H1 (cell line): ENCODE measurements at places on chromosomes 3 and 15.

DNA sequence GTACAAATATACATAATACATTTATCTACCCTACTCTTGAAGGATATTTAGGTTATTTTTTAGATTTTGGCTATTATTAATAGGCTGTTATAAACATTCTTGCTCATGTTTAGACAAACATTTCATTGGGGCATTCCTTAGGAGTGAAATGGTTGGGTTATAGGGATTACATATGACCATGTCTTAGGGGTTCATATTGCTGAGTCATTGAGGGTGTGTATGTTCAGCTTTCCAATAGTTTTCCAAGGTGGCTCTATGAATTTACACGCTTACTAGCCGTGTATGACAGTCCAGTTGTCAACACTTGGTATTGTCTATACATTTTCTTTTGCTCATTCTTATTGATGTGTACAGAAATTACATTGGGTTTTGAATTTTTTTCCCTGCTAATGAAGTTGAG is 125.8 kb downstream of the OXSM start:
- DNase-seq: no peak
- H3K27ac ChIP-seq: no peak overlapping the region
- H3K27me3 ChIP-seq: no peaks in the 10 kb centered on the region
- no peak overlapping the region for H3K4me3 ChIP-seq
- no peaks in the 10 kb centered on the region for H3K36me3 ChIP-seq

GRCh38 chr3:51980253-51980652 is 3.1 kb upstream of the ACY1 start:
- H3K4me3 ChIP-seq: no peak overlapping the region
- no peak for DNase-seq
- no peak overlapping the region for H3K27ac ChIP-seq
- peaks cover 14% of the 10 kb centered on the region for H3K4me1 ChIP-seq

GRCh38 chr15:68792901-68793766 is 27.6 kb downstream of the ANP32A start:
- no peak overlapping the region for H3K4me3 ChIP-seq
- DNase-seq: no peak
- H3K36me3 ChIP-seq: no peaks in the 10 kb centered on the region; the same call in 1 of the 2 replicates
- peaks cover 41% of the 10 kb centered on the region for H3K4me1 ChIP-seq

GRCh38 chr15:88624156-88624970 is 3.2 kb downstream of the AEN start:
- no peaks in the 10 kb centered on the region for H3K27me3 ChIP-seq
- no peak overlapping the region for H3K4me3 ChIP-seq
- peaks cover 43% of the 10 kb centered on the region for H3K36me3 ChIP-seq
- no peak overlapping the region for H3K27ac ChIP-seq
- DNase-seq: no peak

DNA sequence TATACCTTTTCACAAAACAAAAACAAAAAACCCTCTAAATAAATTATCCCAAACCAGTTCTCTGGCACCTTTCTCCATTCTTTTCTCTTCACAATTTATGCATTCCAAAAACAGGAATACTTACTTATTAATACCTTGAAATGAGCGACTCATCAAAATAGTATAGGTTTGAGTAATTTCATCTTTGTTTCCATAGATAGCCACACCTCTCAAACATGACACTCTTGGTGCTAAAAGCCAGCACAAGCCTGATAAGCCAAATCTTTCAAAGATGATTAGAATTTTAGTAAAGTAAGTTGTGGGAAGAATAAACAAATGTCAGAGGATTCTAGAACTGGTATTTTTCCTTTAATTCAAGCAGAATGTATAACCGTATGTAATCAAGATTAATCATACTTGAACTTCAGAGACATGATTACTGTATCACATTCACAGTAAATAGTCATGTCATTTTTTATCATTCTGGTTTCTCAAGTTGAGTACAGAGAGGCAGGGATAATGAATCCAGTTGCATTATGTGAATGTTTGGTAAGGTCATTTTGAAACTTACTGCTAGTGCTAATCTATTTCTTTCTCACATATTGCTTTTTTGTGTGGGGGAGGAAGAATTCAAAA is 12.1 kb upstream of the WDR5B start:
- no peak overlapping the region for H3K4me3 ChIP-seq
- H3K4me1 ChIP-seq: no peaks in the 10 kb centered on the region
- H3K27ac ChIP-seq: no peak overlapping the region
- peaks cover 4% of the 10 kb centered on the region for H3K36me3 ChIP-seq

GRCh38 chr3:180980611-180981010 is 8.9 kb downstream of the DNAJC19 start:
- H3K27me3 ChIP-seq: no peaks in the 10 kb centered on the region
- H3K4me3 ChIP-seq: no peak overlapping the region
- no peak for DNase-seq
- no peak overlapping the region for H3K27ac ChIP-seq
- H3K36me3 ChIP-seq: peaks cover 2% of the 10 kb centered on the region; the same call in 1 of the 2 replicates
- 0 out of 2 replicates have a peak, but pooled peaks cover 2% of the 10 kb centered on the region for H3K4me1 ChIP-seq

DNA sequence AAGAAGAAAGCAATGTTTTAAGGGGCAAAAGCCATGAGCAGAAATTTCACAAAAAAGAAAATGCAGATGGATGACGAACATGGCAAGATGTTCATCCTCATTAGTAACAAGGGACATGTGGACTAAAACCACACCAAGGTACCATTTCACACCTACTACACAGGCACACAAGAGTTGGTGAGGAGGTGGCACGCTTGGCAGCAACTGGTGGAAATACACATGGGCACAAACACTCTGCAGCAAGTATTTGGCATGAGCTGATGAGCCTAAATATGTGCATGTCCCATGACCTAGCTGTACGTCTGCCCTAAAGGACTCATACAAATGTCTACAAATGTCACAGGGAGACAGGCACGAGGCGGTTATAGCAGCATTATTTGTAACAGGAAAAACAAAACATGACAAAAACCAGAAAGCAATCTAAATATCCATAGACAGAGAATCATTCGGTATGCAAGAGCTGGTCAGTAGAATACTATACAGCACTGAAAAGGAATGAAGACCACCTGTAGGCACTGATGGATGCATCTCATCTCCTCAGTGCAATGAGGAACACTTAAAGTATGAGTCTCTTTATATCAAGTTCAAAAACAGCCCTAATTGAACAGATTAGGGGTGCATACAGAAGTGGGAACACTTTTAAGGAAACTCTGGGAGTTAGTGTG is 11.5 kb upstream of the FBLN2 start:
- no peaks in the 10 kb centered on the region for H3K36me3 ChIP-seq
- DNase-seq: no peak
- peaks cover 2% of the 10 kb centered on the region; the same call in 1 of the 2 replicates for H3K4me1 ChIP-seq
- no peak overlapping the region for H3K27ac ChIP-seq
- H3K4me3 ChIP-seq: no peak overlapping the region

- no peaks in the 10 kb centered on the region for H3K27me3 ChIP-seq
- no peak for DNase-seq
- H3K36me3 ChIP-seq: no peaks in the 10 kb centered on the region
- H3K4me1 ChIP-seq: peaks cover 13% of the 10 kb centered on the region
- H3K4me3 ChIP-seq: no peak overlapping the region
- no peak overlapping the region for H3K27ac ChIP-seq
These were observed 3.2 kb upstream of the BMF start for GRCh38 chr15:40111888-40112287.

DNA sequence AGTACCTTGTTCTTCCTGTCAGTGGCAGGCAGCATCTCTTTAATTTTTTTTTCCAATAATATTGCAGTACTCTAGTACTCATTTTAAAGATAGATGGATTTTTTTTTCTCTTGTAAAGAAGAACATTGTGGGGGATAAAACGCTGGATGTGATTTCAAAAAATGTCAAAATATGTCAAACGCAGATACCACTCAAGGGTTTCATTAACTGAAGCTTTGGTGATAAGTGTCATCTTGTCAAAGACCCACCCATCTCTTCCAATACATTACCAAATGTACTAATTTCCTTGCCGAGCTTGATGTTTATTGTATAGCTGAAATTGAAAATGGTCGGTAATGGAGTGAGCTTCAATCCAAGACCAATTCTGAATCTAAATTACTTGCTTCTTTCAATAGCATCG is 332.4 kb upstream of the SOX2 start:
- no peak overlapping the region for H3K27ac ChIP-seq
- H3K4me3 ChIP-seq: no peak overlapping the region
- H3K36me3 ChIP-seq: no peaks in the 10 kb centered on the region
- no peaks in the 10 kb centered on the region for H3K27me3 ChIP-seq
- peaks cover 9% of the 10 kb centered on the region; the same call in 1 of the 2 replicates for H3K4me1 ChIP-seq

DNA sequence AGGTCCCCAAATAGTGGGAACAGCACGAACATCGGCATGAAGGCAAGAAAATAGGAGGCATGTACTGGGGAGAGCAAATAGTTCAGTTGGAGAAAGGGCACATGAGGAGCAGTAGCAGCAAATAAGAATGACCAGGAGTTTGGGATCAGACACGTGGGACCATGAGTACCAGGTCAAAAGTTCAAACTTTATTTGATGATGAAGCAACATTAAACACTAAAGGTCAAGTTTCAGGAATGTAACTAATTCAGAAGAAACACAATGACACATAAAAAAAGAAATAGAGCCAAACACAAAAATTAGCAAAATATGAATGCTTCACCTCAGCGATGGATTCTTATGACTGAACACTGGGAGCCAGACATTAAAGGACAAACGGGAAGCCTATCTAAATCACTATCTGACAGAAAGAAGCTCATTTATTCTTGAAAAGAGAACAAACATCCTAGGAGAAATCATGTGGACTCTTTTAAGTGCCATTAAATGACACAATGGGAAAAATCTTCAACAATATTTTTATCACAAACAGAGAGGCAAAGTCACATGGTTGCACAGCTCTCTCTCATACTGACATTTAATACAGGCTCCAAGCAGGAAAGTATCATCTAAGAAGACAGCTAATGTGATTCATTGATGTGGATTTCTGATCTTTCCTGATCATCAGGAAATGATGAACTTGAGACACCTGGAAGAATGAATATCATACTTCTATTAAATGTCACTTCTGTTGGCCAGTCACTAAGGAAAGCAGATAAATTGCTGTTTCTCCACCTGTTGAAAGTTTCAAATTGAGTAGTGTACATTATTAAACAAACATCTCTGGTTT is 216.9 kb upstream of the THBS1 start:
- DNase-seq: no peak
- H3K4me1 ChIP-seq: no peaks in the 10 kb centered on the region
- H3K27ac ChIP-seq: no peak overlapping the region

- H3K36me3 ChIP-seq: no peaks in the 10 kb centered on the region
- H3K27me3 ChIP-seq: peaks cover 14% of the 10 kb centered on the region; the same call in 1 of the 2 replicates
- H3K27ac ChIP-seq: no peak overlapping the region
- no peak overlapping the region for H3K4me3 ChIP-seq
- DNase-seq: no peak
- H3K4me1 ChIP-seq: peaks cover 4% of the 10 kb centered on the region
These were observed 13.1 kb upstream of the USP3 start for GRCh38 chr15:63491116-63491827.

DNA sequence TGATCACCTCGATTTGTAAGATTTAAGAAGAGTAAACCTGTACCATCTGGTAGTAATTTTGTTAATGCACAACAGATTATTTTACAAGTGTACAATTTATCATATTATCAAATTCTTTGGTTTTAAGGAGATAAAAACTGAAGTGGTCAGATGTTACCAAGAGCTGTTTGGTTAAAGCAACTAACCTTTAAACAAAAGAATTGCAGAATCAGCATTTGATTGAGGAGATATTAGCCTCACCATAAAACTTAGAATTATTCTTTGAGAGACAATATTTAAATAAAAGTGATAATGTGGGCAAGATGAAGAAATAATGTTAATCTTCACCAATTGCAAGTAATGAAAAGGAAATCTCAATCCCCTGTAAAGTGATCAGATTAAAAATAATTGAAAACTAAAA is 1034.9 kb downstream of the ROBO1 start:
- H3K4me3 ChIP-seq: no peak overlapping the region
- H3K27ac ChIP-seq: no peak overlapping the region
- DNase-seq: no peak
- no peaks in the 10 kb centered on the region for H3K36me3 ChIP-seq
- H3K4me1 ChIP-seq: peaks cover 2% of the 10 kb centered on the region; the same call in 1 of the 2 replicates

DNA sequence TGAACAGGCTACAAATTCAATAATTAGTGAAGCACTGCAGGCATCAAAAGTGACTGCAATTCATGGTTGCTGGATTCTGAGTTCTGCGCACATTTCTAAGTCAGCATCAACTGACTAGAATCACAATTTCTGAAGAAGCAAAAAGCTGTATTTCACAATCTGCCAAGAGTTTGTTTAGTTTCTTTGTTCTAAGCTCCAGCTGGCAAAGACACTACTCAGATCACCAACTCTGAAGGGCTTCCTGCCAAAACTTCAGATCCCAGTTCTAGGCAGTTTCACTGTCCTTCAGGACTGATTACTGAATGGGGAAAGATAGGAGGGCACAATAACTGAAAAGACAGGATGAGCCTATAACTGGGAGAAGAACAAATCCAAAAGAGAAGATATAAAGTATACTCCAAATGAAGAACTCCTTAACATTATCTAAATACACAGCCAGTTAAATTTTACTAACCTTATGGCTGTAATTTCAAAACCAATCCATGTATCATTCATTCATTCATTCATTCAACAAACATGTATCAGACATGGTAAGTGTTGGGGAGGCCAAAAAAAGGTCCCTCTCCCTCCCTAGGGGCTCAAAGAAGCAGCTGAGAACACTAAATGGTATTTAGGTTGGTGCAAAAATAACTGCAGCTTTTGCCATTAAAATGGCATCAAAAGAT is 17.1 kb downstream of the TJP1 start:
- no peaks in the 10 kb centered on the region for H3K36me3 ChIP-seq
- no peak overlapping the region for H3K27ac ChIP-seq
- no peaks in the 10 kb centered on the region for H3K4me1 ChIP-seq
- H3K4me3 ChIP-seq: no peak overlapping the region

- no peaks in the 10 kb centered on the region for H3K27me3 ChIP-seq
- H3K36me3 ChIP-seq: no peaks in the 10 kb centered on the region
- H3K4me3 ChIP-seq: no peak overlapping the region
- DNase-seq: no peak
- H3K4me1 ChIP-seq: peaks cover 16% of the 10 kb centered on the region
These were observed 73.7 kb downstream of the FOXB1 start for GRCh38 chr15:60077581-60078359.

- no peak for DNase-seq
- H3K36me3 ChIP-seq: no peaks in the 10 kb centered on the region
- H3K4me3 ChIP-seq: no peak overlapping the region
These were observed 34.1 kb upstream of the TM4SF1 start for GRCh38 chr3:149411583-149411982.

DNA sequence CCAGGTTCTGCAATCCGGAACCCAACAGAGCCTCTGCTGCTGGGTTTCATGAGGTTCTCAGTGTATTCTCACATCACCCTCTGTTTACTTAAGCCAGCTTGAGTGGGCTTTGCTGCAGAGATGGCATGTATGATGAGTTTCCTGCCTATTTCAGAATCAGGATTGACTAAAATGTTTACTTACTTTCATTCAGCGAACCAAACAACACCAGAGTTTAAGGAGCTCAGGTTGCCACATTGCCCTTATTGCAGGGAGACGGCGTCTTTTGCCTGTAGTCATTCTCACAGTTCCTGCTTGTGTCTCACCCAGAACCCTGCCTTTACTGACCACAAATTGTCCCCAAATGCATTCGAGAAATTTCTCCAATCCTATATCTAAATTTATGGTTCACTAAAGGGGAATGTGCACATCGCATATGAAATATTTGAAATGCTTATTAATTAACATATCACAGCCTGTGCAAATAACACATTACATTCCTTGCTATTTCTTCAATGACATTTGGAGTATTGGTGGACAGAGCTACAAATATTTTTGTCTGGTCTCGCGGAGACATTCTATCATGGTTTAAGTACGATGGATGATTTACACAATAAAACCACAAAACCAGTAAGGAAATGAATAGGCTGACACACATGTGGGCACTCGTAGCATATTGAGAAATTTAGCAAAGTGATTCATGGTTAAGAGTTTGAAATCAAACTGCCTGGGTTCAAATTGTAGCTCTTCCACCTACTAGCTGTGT is 377.2 kb upstream of the CFAP20DC start:
- no peaks in the 10 kb centered on the region for H3K27me3 ChIP-seq
- no peak overlapping the region for H3K4me3 ChIP-seq
- DNase-seq: no peak
- H3K4me1 ChIP-seq: no peaks in the 10 kb centered on the region
- no peaks in the 10 kb centered on the region for H3K36me3 ChIP-seq
